Activated CD4-positive, alpha-beta T cell treated with anti-CD3 and anti-CD28 coated beads for 36 hours (primary cell): ENCODE measurements at places on chromosomes 13 and 19. TPM values are rescaled to one million over a fixed set of nuclear protein-coding genes. Genes with fewer than 3 reads are reported as not detected.
A peak's percentile ranks its signal among the peaks of the same experiment; 100 is the strongest.

DNA sequence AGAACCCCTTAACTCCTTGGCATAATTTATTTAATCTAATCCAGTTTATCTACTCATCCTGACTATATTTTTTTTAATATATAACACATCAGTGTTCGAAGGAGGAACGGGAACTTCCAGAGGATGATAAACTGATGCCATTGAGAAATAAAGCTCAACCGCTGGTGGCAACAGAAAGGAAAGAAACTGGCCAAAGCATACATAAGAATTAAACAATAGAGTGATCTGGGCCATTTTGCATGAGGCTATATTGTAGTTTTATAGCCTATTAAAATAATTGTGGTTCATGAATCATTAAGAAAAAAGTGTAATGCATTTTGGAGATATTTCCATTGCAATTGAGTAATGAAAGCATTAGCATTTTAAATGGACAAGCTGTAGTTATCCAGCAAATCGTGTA is 94.2 kb downstream of the FRY start:
- DNase-seq = no peak

DNA sequence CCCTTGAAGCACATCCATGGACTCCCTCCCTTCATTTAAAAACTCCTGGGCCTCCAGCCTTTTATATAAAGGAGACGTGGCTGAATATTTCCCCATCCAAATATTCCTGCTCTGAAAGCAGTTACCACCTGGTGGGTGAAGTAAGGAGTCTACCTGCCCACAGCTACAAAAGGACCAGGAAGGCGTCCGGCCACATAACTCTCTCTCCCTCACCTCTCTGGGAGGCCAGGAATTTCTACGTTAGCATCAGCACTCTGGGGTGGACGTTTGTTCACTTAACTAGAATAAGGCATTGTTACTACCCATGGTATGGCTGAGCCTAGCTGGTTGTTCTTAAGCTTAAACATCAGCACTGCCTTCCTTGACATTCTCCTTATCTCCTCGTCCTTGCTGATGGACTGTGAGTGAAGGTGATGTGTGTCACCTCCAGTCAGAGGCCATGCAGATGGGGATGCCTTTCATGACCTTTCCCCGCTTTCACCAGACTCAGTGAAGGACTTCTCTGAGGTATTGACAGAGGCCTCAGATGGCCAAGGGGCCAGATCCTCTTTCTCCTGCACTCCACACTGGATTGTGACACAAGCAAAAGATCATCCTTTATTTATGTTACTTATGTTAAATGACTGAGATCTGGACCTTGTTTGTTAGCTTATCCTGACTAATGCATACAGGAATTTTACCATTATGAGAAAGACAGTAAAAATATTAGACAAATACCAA is 22.2 kb upstream of the KPNA3 start:
- no peak for DNase-seq

GRCh38 chr19:8240274-8241229 is 31.4 kb downstream of the CERS4 start:
- peak; percentile 75 for DNase-seq

GRCh38 chr13:89763005-89763404 is 1584.5 kb upstream of the MIR17HG start:
- DNase-seq = no peak

- peak; percentile 29 for DNase-seq
Observed at GRCh38 chr13:101520672-101521071, 68.2 kb downstream of the ITGBL1 start.

SHISA7 gene
- not detected for total RNA-seq

- no peak for DNase-seq
Observed at GRCh38 chr19:35844482-35845214, 7.7 kb downstream of the NPHS1 start.

UQCR11 gene
- 226 TPM for total RNA-seq

- DNase-seq = no peak
Observed at GRCh38 chr13:49776871-49777270, 15.6 kb downstream of the KPNA3 start.

RNF17 gene
- 0.47 TPM for total RNA-seq

- no peak for DNase-seq
Observed at GRCh38 chr13:110937511-110938285, 22.8 kb upstream of the ANKRD10 start.

GRCh38 chr19:41753159-41753558 is 2.2 kb upstream of the CEACAM6 start:
- peak; percentile 87 for DNase-seq

DNA sequence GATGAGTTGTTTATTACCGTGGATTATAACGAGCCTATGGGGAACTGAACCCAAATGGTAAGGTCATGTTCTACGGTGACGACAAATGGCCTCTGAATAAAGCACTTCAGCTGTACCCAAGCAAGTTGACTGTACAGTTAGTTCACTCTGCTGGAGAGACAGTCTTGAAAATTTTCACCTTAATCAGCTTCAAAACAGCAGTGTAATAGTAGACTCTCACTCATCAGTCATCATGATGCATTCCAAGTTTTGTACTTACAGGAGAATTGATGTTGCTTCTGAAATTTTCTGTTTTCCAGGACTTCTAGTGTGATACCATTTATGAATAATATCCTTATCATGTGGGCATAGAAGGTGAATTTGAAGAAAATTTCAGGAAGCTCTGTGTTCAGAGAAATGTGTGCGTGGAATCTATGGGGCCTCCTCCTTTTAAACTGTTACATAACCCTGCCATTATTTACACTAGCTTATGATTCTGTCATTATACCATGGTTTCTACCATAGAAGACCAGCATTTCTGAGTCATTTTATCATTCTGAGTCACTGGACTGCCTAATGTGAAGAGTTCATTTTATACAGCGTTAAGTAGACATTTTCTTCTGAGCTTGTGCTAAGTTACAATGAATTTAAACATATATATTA is 96.9 kb downstream of the WDFY2 start:
- no peak for DNase-seq

GRCh38 chr13:53045189-53045588 is 16.6 kb downstream of the OLFM4 start:
- no peak for DNase-seq

SPACA4 gene
- not detected for total RNA-seq

- no peak for DNase-seq
Observed at GRCh38 chr19:12641456-12641855, 25.1 kb downstream of the MAN2B1 start.

GRCh38 chr13:97219226-97219625 is 2.9 kb upstream of the MBNL2 start:
- no peak for DNase-seq

- DNase-seq = no peak
Observed at GRCh38 chr19:44813841-44814470, 5.1 kb downstream of the BCAM start.

SIGLEC7 gene
- not detected for total RNA-seq

GTF2F2 gene
- 19.9 TPM for total RNA-seq

DNA sequence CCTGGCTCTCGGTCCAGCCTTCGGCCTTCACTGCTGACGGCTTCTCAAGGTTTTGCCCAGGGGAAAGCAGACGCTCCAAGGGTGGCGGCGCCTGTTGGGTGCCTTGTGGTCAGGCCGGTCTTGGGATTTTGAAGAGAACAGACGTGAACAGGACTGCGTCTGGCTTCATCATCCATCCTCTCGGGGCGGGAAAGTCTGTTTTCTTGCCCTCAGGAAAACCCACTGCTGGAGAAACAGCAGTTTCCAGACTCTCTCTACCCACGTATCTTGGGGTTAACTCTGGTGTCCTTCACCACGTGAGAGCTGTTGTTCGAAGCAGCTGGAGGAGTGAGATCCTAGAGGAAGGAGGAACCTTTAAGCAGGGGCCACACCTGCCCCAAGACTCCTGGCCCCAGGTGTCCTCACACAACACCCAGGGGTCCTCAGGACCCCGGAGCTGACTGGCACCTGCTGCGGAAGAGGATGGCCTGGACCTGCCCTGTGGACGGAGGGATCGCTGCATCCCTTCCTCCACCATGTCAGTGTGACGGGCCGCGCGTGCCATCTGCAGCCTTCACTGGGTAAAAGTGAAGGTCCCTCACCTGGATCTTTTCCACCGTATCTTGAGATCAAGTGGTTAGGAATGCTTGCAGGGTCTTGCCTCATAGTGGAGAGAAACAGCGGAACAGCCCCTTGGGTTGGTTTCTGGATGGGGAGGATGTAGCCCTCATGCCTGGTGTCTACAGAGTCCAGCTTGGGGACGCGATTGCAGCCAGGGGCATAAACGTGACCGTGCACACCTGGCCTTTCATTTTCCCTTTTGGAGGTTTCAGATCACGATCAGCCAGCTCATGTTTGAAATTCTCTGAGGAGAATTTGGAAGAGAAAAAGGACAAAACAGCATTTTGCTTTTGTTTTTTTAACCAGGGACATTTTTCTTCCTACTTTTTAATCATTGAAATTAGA is 69.5 kb upstream of the MCF2L start:
- no peak for DNase-seq

DNA sequence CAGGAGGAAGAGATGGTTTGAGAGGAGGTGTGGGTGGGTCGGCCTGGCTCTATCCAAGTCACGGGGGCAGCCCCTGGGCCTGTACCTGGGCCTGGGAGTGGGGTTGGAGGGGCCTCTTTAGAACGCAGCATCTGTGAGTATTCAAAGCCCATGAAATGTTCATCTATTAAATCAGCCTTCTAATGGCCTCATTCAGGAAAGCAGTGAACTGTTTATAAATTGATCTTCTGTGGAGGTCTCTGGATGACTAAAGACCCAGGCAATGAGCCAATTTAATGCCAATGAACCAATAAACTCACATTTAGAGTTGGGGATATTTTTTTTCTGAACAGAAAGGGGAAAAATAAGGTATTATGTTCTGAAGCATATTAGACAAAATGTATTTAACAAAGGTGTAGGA is 19.9 kb upstream of the GGACT start:
- DNase-seq = no peak

DNA sequence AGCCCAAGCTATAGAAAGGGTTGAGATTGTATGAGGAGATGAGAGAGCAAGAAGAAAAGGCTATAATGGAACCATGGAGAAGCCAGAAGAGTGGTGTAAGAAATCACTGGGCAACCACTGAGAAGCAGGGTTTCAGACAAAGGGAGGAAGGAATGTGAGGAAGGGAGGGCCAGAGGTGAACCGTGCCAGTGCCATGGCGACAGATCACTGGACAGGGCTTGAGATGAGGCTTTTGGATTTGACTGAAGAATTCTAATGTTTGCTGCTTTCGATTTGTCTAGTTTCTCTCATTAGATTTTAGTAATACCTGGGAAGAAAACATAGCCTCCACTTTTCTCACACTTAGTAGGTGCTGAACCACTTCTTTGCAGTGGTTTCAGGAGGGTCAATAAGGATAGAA is 6.3 kb upstream of the GPR183 start:
- DNase-seq = no peak

GRCh38 chr19:19445911-19446361 is 40.5 kb downstream of the GATAD2A start:
- DNase-seq = peak; percentile 50

KCNJ14 gene
- 0.86 TPM for total RNA-seq

- DNase-seq = no peak
Observed at GRCh38 chr13:95713651-95714050, 36.7 kb downstream of the DNAJC3 start.

- DNase-seq = no peak
Observed at GRCh38 chr19:18439025-18439909, 1.3 kb upstream of the ISYNA1 start.
